ENCODE measurements at places on chromosomes 6 and 20.

DNA sequence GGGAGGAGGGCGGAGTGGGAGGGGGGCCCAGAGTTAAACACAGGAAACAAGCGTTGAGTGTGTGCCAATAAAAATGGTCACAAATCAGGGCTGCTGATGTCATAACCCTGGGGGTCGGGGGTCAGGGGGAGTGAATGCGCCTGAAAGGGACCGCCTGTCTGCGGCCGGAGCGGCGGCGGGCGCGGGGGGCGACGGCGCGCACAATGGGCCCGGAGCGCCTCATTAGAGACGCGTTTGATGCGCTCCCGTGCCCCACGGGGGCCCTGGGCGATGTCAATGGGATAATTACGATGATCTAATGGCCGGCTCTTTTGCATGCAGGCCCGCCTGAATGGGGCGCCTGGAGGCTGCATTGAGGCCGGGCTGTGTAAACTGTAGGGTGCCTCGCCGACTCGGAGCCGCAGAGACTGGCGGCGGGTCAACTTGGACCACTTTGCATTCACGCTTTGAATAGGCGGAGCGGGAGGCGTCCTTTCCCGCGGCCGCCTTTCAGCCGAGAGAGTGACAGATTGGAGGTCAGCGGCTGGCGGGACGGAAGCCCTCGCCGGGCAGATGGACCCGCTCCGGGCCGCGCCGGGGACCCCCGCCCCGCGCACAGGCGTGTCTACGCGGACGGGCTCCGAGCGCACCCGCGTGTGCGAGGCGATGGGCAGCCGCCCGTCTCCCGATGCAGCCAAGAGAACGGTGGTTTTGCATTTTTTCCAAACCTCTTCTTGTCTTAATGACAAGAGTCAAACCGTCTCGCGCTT lies 296.1 kb downstream of the TFAP2C start:
- DNase-seq = no peak
- peaks cover 8% of the 10 kb centered on the region for H3K4me1 ChIP-seq
- H3K36me3 ChIP-seq = no peaks in the 10 kb centered on the region
- no peak overlapping the region for H3K27ac ChIP-seq
- no peak overlapping the region for H3K4me3 ChIP-seq
- H3K27me3 ChIP-seq = no peaks in the 10 kb centered on the region

DNA sequence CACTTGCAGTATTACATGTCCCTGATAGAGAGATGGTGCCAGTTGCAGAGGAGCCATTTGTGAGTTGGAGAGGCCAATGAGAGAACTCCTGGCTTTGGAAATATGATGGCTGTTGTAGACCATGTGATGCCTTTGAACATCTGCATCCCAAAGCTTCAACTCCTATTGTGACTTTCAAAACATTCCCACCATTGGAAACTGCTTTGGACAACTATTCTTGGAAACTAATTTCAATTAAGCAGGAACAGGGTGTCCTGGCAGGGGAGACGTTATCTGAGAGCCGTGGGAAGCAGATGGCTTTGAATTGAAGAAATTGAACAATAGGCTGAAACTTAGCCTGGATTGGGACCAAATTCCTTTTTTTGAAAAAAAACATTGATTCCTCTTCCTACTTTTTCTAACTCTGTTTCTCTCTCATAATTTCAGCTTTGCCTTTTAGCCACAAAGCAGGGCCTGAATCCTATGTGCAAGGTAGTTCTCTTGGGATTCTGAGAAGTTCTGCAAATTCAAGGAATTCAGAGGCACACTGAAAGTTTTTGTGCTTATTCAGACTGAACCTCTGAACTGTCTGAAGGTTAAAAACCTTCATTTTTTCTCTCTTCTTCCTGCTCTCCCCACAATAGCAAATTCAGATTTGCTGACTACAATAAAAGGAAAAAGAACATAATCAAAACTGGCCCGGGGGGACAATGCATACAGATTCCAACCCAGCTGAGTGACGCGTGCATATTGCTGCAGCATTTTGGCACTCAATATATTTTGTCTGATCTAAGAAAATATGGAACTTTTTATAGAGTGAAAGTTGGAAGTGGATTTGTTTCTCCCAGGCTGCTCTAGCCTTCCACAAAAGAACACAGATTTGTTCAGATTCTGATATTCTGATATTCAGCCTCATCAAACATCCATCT lies 720.4 kb upstream of the CHD6 start:
- H3K4me1 ChIP-seq = no peaks in the 10 kb centered on the region
- no peak overlapping the region for H3K27ac ChIP-seq
- no peak overlapping the region for H3K4me3 ChIP-seq
- DNase-seq = no peak

DNA sequence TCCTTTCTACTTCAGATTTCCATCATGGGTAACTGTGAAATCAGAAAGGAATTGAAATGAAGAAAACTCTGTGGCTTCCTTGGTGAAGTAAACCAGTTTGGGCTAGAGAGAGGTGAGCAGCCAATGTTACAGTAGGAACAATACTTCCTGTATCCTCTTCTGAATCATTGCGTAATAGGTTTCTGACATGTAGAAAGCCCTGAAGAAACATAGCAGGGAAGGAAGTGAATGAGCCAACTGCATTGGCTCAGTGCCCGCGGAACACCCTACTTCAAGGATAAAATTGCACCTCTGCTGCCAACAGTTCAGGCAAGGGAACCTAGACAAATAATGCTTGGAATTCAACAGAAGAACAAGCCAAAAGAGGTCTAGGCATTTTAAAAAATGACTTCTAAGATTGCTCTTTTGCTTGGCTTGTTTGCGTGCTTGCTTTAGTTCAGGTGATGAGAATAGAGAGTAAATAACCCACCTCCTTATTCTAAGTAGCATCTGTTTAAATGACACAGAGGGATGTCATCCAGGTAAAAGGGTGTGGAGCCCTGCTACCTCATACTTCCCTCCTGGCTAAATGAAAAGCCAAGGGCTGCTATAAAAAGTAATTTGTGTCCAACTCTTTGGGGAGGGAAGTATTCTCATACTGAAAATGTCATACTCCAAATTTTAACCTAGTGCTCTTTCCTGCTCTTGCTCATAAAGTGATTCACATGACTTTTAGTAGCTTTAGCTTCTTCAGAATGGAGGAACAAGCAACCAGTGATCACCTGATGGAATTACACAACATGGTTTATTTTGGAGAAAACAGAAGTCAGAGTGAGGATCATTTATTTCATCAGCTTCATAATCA lies 30.0 kb upstream of the AKIRIN2 start:
- no peaks in the 10 kb centered on the region for H3K27me3 ChIP-seq
- H3K4me1 ChIP-seq = peaks cover 22% of the 10 kb centered on the region
- H3K36me3 ChIP-seq = no peaks in the 10 kb centered on the region
- H3K4me3 ChIP-seq = no peak overlapping the region

GRCh38 chr20:60255866-60256265 lies 297.6 kb downstream of the CDH26 start:
- H3K27ac ChIP-seq = no peak overlapping the region
- no peaks in the 10 kb centered on the region for H3K4me1 ChIP-seq
- H3K4me3 ChIP-seq = no peak overlapping the region
- no peaks in the 10 kb centered on the region for H3K27me3 ChIP-seq
- DNase-seq = no peak
- no peaks in the 10 kb centered on the region for H3K36me3 ChIP-seq

DNA sequence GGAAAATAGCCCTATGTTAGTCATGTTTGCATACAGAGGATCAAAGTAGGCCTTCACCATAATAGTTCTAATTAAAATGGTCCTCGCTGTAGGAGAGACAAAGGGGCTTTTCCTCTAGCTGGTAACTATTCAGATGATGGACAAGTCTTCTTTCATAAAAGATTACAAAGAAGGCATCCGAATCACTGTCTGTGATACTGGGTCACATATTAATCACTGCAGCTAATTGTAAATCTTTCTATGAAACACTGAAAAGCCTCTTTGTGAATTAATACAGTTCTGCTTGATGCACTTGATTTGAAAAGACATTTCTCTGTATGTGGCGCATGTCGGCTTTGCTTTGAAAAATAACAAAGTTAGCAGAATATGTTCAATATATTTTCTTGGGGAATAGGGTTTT lies 520.8 kb downstream of the KIF16B start:
- no peaks in the 10 kb centered on the region for H3K4me1 ChIP-seq
- DNase-seq = no peak
- H3K36me3 ChIP-seq = no peaks in the 10 kb centered on the region
- no peak overlapping the region for H3K4me3 ChIP-seq
- no peak overlapping the region for H3K27ac ChIP-seq
- H3K27me3 ChIP-seq = no peaks in the 10 kb centered on the region

DNA sequence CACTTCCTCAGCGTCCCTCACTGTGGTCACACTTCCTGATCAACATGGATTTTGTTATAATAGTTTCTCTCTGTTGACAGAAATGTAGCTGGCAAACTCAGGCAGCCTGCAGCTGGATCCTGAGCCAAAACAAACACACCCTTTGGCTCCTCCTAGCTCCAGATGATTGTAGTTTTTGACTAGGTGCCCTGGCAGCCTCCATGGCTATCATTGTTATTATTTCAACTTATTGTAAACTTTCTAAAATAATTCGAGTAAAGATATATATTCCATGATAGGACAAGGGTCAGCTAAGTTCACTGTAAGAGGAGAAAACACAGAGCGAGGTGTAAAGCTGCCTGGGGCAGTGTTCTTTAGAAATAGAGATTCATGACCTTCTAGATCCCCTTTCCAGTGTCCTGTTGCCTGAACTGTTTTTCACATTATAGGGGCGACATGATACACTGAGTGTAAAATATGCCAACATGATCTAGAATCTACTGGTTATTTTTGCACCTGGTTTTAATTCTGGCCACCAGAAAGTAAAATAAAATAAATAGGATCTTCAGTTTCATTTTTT lies 98.2 kb upstream of the HDGFL1 start:
- peak overlapping the region; percentile 56 for H3K27ac ChIP-seq
- H3K4me1 ChIP-seq = peaks cover 29% of the 10 kb centered on the region
- H3K4me3 ChIP-seq = no peak overlapping the region
- no peaks in the 10 kb centered on the region for H3K27me3 ChIP-seq
